ENCODE measurements at places on chromosomes 1 and 21. TPM values are rescaled to one million over a fixed set of nuclear protein-coding genes. Genes with fewer than 3 reads are reported as not detected.

GRCh38 chr1:77888781-77889642 is 588 bp downstream of the NEXN start:
- peaks cover 33% of the 10 kb centered on the region for H3K36me3 ChIP-seq
- DNase-seq = no peak
- no peaks in the 10 kb centered on the region for H3K4me1 ChIP-seq
- H3K27ac ChIP-seq = peak overlapping the region; percentile 88
- no peaks in the 10 kb centered on the region for H3K27me3 ChIP-seq
- peak overlapping the region; percentile 87 for H3K4me3 ChIP-seq

DNA sequence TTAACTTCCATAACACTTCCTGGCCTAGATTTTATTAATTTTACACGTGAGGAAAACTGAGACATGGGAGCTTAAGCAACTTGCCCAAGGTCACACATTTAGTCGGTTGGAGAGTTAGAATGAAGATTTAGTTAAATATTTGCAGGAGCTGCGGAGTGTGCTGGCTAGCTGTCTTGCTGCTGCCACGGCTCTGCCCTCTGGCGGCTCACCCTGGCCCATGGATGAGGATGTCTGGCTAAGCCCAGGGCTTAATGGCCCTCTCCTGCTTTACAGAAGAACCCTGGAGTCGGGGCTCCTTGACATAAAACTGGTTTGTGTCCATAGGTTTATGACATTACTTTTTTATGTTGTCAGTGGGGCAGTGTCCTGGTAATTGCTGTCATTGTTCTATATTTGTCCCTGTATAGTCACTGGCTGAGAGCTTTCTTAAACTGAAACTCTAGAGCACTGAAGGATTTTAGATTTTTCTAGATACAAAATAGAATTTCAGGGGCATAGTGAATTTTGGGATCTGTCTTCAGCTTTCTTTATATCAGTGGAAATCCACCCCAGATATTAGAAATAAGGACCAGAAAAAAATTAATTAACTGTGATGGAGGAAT is 88.9 kb upstream of the WLS start:
- no peaks in the 10 kb centered on the region for H3K4me1 ChIP-seq
- H3K4me3 ChIP-seq = no peak overlapping the region
- no peaks in the 10 kb centered on the region for H3K27me3 ChIP-seq
- peak; percentile 67 for DNase-seq

- peaks cover 30% of the 10 kb centered on the region for H3K4me1 ChIP-seq
- peaks cover 9% of the 10 kb centered on the region for H3K36me3 ChIP-seq
- DNase-seq = no peak
- peak overlapping the region; percentile 93 for H3K27ac ChIP-seq
- H3K27me3 ChIP-seq = no peaks in the 10 kb centered on the region
- H3K4me3 ChIP-seq = no peak overlapping the region
Measured at GRCh38 chr21:37207441-37208009, 59.6 kb downstream of the VPS26C start.

DNA sequence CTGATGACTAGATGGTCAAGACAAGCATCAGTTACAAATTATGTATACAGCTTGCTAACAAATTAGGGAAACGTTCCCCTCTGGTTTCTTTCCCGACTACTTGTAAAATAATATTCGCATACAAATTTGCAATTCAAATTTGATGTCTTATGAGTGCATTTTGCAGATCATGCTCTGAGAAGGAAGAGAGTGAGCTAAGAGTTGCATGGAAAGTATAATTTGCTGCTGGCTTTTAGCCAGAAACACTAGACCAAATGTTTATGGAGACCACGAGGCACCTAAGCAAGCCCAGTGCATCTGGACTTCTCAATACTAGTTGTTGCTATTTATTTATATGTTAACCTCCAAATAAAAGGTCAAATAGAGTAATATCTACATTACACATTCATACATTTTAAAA is 216.0 kb downstream of the SMYD3 start:
- H3K4me3 ChIP-seq = no peak overlapping the region
- H3K27me3 ChIP-seq = no peaks in the 10 kb centered on the region
- no peaks in the 10 kb centered on the region for H3K36me3 ChIP-seq
- no peaks in the 10 kb centered on the region for H3K4me1 ChIP-seq
- H3K27ac ChIP-seq = no peak overlapping the region

GRCh38 chr1:224264321-224264720 is 65.7 kb downstream of the NVL start:
- no peak overlapping the region for H3K4me3 ChIP-seq
- DNase-seq = no peak
- no peak overlapping the region for H3K27ac ChIP-seq
- no peaks in the 10 kb centered on the region for H3K27me3 ChIP-seq
- peaks cover 16% of the 10 kb centered on the region for H3K36me3 ChIP-seq

GRCh38 chr1:184854496-184855140 is 100.0 kb upstream of the EDEM3 start:
- H3K27ac ChIP-seq = no peak overlapping the region
- H3K4me1 ChIP-seq = peaks cover 19% of the 10 kb centered on the region
- no peaks in the 10 kb centered on the region for H3K27me3 ChIP-seq
- no peak overlapping the region for H3K4me3 ChIP-seq
- peaks cover 11% of the 10 kb centered on the region for H3K36me3 ChIP-seq
- no peak for DNase-seq

DNA sequence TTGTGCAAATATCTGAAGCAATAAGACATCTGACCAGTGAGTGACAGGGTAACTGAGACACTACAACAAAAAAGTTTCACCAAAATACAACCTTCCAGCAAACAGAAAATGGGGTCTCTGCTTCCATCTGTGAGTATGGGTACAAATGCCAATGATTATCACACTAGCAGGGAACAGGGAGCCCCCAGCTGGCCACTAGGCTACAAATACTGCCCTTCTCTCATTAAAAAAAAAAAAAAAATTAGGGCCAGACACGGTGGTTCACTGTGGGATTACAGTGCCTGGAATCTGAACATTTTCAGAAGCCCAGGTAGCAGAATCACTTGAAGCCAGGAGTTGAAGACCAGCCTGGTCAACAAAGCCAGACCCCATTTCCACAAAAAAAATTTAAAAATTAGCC is 48.4 kb upstream of the EDARADD start:
- no peak for DNase-seq
- H3K36me3 ChIP-seq = no peaks in the 10 kb centered on the region
- H3K27me3 ChIP-seq = no peaks in the 10 kb centered on the region

Gene CA6
- total RNA-seq = not detected

DNA sequence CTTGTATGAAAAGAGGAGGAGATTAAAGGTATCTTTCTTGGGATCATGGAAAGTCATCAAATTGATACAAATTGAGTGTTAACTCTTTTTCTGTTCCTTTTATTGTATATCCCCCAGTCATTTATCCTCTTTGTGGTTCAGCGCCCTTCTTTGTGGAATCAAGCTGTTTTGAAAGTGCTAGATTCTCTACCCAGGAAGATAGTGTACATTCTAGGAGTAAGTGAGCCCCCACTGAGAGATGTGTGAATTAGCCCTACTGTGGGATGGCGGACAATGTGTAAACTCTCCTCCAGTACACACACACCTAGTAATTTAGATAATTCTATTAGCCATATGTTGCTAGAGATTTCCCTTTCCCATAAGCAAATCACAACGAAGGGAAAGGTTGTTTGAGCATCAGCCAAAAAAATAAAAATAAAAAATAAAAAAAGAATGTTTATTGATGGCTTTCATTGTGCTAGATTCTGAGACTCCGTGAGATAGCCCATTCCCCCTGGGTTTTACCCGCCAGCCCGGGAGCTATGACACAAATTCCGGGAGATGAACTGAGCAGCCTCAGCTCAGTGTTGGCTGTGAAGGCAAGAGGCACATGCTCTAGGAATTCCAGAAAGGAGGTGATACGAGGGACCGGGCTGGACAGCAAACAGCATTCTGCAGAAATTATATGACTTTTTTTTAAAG is 378.4 kb upstream of the RUNX1 start:
- H3K27me3 ChIP-seq = no peaks in the 10 kb centered on the region
- H3K27ac ChIP-seq = no peak overlapping the region
- H3K4me1 ChIP-seq = no peaks in the 10 kb centered on the region
- no peak overlapping the region for H3K4me3 ChIP-seq
- DNase-seq = peak; percentile 76
- no peaks in the 10 kb centered on the region for H3K36me3 ChIP-seq

- H3K4me3 ChIP-seq = no peak overlapping the region
- no peaks in the 10 kb centered on the region for H3K4me1 ChIP-seq
- no peaks in the 10 kb centered on the region for H3K27me3 ChIP-seq
- no peaks in the 10 kb centered on the region for H3K36me3 ChIP-seq
- DNase-seq = no peak
Measured at GRCh38 chr1:59999006-59999405, 72.4 kb upstream of the CYP2J2 start.

GRCh38 chr1:11736746-11737639 is 1.1 kb downstream of the AGTRAP start:
- peaks cover 27% of the 10 kb centered on the region for H3K4me1 ChIP-seq
- H3K4me3 ChIP-seq = peak overlapping the region; percentile 63
- H3K27ac ChIP-seq = peak overlapping the region; percentile 85

Gene SLC50A1
- total RNA-seq = 3.7 TPM

Data from right atrium auricular region (tissue), 2 donors.